Activated CD4-positive, alpha-beta T cell treated with anti-CD3 and anti-CD28 coated beads for 24 hours (primary cell): ENCODE measurements at places on chromosomes 2 and 18.

GRCh38 chr2:207370646-207371045 lies 159.1 kb upstream of the CREB1 start:
- no peak for DNase-seq

DNA sequence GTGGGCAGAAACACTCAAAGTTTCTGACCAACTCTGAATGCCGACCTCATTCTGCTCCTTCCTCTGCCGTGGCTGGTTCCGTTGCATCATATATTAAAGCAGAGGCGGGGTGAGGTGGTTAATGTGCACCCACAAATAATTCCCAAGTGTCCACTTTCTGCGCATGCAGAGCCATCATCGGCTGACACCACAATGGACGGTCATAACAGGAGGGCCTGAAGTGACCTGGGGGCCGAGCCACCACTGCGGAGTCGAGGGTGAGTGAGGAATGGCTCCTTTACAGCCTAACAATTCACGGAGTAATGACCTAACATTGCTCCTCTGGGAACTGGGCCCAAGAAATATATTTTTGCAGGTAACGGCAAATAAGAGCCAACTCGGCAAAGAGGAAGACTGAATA lies 32.9 kb upstream of the GLI2 start:
- DNase-seq = no peak

DNA sequence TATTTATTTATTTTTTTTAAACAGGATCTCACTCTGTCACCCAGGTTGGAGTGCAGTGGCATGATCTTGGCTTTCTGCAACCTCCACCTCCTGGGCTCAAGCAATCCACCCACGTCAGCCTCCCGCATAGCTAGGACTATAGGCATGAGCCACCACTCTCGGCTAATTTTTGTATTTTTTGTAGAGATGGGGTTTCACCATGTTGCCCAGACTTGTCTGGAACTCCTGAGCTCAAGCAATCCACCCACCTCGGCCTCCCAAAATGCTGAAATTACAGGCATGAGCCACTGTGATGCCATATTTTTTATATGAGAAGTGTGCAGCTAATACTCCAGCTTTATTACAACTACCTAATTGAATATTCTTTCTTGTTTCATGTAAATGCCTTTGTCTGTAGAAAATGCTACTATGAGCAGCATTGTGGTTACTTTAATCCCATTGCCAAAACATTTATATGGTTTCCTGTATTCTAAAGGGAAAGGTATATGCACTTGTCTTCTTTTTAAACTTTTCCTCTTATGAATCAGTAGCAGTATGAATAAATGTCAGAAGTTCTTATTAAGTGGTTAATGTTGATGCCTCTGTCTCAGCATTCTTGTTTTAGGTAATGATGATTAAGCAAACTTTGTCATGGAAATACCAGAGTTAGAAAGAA lies 9.5 kb upstream of the BCL2L11 start:
- DNase-seq = no peak

DNA sequence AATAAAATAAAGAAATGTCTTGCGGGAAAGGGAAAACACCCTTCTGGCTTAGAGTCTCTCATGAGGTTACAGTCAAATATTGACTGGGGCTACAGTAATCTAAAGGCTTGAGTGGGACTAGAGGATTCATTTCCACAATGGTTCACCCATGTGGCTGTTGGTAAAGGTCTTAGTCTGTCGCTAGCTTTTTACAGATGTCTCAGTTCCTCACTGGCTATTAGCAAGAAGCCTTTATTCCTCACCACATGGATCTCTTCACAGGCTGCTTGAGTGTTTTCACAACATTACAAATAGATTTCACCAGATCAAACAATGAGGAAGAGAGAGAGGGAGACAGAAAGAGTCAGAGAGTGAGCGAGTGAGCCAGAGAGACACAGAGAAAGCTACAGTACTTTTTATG lies 8.3 kb upstream of the ZC3H15 start:
- DNase-seq = no peak

DNA sequence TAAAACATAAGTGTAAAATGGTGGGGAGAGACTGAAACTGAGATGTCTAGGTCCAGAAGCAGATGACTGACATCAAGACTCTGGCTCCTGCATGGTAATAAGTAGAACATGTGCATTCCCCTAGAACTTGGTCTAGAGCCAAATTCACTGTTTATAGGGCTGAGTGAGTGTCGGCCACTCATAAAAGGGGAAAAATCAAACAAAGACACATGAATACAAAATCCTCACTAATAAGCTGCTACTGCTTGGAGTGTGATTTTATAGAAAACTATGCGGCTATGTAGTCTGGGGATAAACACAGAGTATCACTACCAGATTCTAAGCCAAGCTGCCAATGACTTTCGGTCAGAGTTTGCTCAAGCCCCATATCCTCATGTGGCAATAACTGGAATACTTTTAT lies 1080.8 kb upstream of the DDX18 start:
- DNase-seq = no peak
